ENCODE measurements at places on chromosomes 1 and 21.

DNA sequence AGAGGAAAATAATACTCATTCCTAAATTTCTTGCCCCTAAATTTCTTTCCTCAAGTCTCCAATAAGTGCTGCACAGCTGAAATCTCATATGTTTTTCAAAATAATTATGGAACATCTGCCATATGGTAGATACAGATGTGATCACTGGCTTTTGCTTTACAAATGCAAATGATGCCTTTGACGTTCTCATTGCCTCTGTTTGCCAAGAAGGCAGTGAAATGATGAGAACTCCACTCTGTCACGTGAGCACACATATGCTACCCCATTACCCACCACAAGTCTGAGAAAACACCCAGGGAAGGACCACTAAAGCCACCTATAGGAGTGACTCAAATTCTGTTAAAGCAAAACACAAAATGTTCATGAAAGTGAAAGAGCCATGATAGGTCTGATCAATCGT, 43.9 kb downstream of the DSCAM start:
- DNase-seq: no peak

DNA sequence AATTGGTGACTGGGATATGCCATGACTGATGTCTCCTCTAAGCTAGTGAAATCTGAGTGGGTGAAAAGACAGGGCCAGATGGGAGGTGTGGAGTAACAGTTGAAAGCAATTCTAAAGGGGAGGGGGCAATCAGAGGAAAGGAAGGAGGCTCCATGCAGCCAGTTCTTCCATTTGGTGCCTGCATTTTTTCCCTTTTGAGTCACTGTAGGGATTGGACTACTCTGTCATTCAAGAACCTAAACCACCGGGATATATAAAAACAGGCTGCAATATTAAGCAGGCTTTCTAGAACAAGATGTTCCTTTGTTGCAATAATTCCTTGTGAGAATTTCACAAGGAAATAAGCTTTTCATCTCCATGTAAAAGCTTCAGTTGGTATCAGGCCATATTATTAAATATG, 18.3 kb downstream of the CLIC6 start:
- no peak for DNase-seq

DNA sequence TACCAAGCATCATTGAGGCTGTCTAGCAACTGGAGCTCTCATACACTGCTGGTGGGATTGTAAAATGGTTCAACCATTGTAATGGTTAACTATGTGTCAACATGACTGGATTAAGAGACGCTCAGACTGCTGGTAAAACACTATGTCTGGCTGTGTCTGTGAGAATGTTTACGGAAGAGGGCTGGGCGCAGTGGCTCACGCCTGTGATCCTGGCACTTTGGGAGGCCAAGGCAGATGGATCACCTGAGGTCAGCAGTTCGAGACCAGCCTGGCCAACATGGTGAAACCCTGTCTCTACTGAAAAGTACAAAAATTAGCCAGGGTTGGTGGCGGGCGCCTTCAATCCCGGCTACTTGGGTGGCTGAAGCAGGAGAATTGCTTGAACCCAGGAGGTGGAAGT, 4.8 kb upstream of the FCRLA start:
- no peak for DNase-seq

DNA sequence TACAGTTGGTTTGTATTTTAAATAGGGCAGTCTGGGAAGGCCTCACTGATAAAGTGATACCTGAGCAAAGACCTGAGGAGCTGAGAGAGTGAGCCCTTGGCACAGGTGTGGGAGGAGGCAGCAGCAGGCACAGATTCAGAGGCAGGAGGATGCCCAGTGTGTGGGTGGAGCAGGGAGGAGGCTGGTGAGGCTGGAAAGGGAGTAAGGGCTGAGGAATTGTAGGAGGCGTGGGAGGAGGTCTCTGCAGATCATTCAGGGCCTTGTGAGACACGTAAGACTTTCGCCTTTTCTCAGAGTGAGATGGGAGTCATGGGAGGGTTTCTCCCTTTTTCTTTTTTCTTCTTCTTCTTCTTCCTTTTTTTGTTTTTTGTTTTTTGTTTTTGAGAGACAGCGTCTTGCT, 58.0 kb downstream of the RGL1 start:
- DNase-seq: no peak

DNA sequence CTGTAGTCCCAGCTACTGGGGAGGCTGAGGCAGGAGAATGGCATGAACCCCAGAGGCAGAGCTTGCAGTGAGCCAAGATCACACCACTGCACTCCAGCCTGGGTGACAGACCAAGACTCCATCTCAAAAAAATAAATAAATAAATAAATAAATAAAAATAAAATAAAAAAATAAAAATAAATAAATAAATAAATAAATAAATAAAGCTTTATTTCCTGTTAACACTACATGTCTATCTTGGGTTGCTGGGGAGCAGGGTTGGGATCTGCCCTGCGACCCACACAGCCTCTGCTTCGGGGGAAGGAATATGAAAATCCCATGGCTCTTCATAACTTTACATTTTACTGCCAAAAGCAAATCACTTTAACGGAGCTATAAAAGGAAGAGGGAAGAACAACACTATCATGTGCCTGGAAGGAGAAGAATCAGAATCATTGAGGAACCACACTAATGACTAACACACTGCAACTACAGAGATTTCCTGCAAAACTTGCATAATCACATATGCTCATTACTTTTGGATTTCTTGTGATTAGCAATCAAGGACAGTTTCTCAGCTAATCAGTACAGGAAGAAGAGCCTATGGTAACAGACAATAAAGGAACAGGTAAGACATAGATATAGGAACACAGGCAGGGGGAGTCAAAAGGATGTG, 72.8 kb upstream of the CD55 start:
- DNase-seq: no peak

DNA sequence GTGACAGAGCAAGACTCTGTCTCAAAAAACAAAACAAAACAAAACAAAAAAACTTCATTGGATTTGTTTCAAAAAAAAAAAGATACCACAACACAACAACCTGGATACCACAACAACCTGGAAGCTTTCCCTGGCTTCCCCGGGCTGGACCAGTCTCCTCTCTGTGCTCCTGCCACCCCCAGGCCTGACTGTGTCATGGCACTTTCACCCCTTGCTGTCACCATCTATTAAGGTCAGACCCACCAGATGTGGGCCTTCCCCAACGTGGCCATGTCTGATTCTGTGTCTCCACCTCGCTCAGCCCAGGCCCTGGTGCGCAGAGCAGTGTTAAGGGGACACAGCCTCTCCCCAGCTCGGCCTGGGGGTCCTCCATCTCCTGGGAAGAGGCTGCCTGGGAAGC, 28.3 kb upstream of the ACOT11 start:
- no peak for DNase-seq

GRCh38 chr1:196584696-196585095, 23.5 kb downstream of the KCNT2 start:
- no peak for DNase-seq

- no peak for DNase-seq
Measured at GRCh38 chr1:26986658-26987057, 6.8 kb upstream of the TRNP1 start.

DNA sequence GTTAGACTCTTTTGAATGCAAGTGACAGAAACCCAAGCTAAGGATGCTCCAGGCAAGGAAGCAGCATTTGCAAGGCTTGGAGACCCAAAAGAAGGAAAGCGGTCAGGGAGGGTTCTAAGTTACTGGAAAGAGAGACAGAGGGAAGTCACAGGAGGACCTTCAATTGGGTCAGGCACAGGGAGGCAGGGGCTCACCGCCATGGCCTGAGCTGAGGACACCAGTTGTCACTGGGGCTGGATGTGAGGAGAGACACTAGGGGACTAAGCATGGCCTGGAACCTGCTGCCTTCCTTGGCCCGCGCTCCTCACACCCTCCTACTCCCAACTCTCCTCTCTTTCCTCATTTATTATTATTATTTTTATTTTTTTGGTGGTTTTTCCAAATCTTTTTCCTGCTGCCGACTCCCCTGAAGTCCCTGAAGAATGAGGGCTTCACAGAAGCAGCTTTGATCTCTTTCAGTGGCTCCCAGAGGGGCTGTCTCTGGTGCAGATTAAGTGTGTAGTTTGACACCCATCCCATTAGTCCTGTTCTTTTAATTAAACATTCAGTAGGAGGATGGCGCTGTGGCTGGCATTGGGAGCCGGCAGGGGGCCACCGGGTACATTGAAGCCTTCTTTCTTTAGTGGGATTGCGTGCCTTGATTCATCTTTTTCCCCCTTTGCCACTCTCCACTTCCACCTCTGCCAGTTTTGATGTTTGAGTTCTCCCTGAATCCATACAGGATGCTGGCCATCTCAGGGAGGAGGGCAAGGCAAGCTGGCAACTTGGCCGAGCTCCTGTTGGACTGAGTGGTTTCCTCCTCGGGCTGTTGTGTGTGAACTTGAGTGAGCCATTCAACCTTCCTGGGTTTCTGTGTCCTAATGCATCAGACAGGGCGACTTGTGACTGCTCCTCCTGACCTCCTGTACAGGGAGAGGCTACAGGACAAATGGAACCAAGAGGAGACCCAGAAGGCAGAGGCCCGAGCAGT, 59.3 kb downstream of the MDM4 start:
- no peak for DNase-seq

GRCh38 chr1:54865238-54866073, 21.5 kb downstream of the DHCR24 start:
- no peak for DNase-seq

- DNase-seq: no peak
Measured at GRCh38 chr1:55311057-55311641, 96.0 kb upstream of the USP24 start.
